ENCODE measurements at places on chromosomes 5 and 9.

DNA sequence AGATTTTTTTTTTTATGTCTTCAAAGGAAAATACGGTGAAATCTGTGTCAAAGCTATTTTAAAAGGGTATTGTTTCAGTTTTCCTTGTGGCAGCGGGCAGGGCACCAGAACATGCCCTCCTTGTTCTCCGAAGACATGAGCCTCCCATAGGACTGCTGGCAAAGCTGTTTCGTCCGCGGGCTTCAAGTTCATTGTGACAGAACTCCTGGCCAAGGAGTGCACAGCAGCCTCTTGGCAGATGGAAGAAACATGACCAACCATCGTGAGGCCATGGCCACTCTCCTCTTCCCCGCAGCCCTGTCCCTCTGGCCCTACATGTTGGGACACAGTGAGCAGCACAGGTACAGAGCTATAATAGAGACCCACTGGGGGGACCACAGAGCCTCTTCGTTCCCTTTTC, 99.5 kb downstream of the AOPEP start:
- no peaks in the 10 kb centered on the region for H3K27me3 ChIP-seq
- H3K36me3 ChIP-seq: no peaks in the 10 kb centered on the region
- no peak overlapping the region for H3K27ac ChIP-seq
- H3K4me3 ChIP-seq: no peak overlapping the region
- no peaks in the 10 kb centered on the region for H3K4me1 ChIP-seq

- no peaks in the 10 kb centered on the region for H3K36me3 ChIP-seq
- H3K27me3 ChIP-seq: no peaks in the 10 kb centered on the region
- no peak overlapping the region for H3K4me3 ChIP-seq
Observed at GRCh38 chr9:132672413-132672690, 2.1 kb downstream of the GTF3C4 start.

- peaks cover 55% of the 10 kb centered on the region for H3K36me3 ChIP-seq
- peaks cover 32% of the 10 kb centered on the region for H3K4me1 ChIP-seq
- H3K27ac ChIP-seq: no peak overlapping the region
- H3K4me3 ChIP-seq: no peak overlapping the region
- no peaks in the 10 kb centered on the region for H3K27me3 ChIP-seq
Observed at GRCh38 chr5:178227138-178227659, 5.4 kb downstream of the PHYKPL start.

GRCh38 chr9:86599561-86599960, 245.4 kb upstream of the TUT7 start:
- H3K4me1 ChIP-seq: no peaks in the 10 kb centered on the region
- H3K27ac ChIP-seq: no peak overlapping the region
- no peaks in the 10 kb centered on the region for H3K36me3 ChIP-seq
- H3K4me3 ChIP-seq: no peak overlapping the region
- H3K27me3 ChIP-seq: no peaks in the 10 kb centered on the region

GRCh38 chr9:134662143-134662876, 20.7 kb downstream of the COL5A1 start:
- no peaks in the 10 kb centered on the region for H3K4me1 ChIP-seq
- H3K4me3 ChIP-seq: no peak overlapping the region
- no peaks in the 10 kb centered on the region for H3K36me3 ChIP-seq
- no peak overlapping the region for H3K27ac ChIP-seq

DNA sequence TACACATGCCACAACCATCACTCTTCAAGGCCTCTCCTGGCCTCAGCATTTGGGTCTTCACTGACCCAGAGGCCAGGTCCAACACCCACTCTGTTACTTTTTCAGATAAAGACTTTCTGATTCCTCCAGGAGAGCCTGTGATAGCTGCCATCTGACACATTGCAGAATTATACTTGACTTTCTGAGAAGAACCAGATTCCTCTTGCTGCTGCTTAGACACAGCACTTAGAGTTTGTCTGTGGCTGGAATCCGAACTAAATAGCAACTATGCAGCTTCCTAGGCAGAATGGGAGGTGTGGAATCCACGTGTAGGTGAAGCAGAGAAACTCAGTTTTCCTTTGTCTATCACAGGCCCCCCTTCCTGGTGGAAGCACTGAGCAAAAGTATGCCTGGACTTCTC, 344.7 kb upstream of the SLC30A5 start:
- DNase-seq: no peak
- no peak overlapping the region for H3K27ac ChIP-seq
- H3K36me3 ChIP-seq: no peaks in the 10 kb centered on the region
- no peak overlapping the region for H3K4me3 ChIP-seq
- H3K4me1 ChIP-seq: no peaks in the 10 kb centered on the region

- H3K4me3 ChIP-seq: no peak overlapping the region
- DNase-seq: no peak
- no peaks in the 10 kb centered on the region for H3K36me3 ChIP-seq
- peaks cover 15% of the 10 kb centered on the region for H3K4me1 ChIP-seq
Observed at GRCh38 chr5:5497152-5497788, 74.8 kb downstream of the ICE1 start.

- no peaks in the 10 kb centered on the region for H3K27me3 ChIP-seq
- no peak overlapping the region for H3K27ac ChIP-seq
- H3K4me3 ChIP-seq: no peak overlapping the region
- no peaks in the 10 kb centered on the region for H3K36me3 ChIP-seq
Observed at GRCh38 chr5:159451197-159452052, 121.1 kb upstream of the IL12B start.

DNA sequence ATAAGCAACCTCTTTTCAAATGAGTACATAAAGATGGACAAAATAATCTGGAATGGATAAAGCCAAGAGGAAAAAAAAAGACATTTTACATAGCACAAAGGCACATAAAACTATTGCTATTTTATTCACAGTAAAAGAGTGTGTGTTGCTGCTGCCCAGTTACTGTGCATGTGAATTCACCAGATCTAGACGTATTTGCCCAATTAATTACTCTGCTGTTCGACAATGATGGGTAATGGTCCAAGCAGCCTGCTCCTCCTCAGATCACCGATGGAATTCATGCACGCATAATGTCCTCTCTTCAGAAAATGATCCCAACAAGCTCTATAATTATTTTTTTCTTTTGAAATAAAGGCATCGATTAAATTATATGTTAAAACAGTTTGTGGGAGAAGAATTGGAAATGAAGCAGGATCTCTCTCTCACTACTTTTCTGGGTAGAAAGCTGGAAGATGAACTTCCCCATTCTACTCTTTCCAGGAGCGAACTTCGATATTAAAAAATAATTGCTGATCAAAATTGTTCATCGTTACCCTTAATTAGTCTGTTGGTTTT, 357.4 kb upstream of the CCNH start:
- no peaks in the 10 kb centered on the region for H3K4me1 ChIP-seq
- no peaks in the 10 kb centered on the region for H3K36me3 ChIP-seq
- H3K4me3 ChIP-seq: no peak overlapping the region
- DNase-seq: no peak

DNA sequence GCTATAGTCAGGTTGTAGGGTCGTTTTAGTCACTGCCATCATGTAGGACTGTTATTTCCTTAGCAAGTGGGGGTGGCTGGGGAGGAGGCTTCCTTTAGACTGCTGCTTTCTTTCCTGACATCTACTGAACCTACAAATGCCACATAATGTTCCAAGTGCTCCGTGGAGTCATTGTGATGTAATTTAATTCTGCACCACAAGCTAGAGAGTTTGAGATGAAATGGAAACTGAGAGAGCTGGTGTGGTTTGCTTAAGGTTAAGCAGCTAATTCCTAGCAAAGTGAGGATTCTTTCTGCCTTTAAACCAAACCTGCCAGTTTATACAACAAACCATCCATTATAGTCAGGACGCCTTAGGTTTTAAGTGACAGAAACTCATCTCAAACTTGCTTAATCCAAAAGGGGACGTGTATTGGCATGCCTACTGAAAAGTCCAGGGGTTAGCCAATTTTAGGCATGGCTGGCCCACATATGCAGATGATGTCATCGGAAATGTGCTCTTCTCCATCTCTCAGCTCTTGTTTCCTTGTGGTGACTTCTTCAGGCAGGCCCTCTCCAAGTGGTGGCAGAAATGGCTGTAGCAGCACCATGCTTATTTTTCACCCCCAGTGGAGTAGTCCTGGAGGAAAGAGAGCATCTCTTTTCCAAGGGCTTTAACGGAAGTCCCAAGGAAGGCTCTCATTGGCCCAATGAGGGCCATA, 30.5 kb downstream of the ZNF618 start:
- H3K27me3 ChIP-seq: no peaks in the 10 kb centered on the region
- no peaks in the 10 kb centered on the region for H3K36me3 ChIP-seq
- no peak for DNase-seq
- H3K27ac ChIP-seq: no peak overlapping the region
- H3K4me1 ChIP-seq: no peaks in the 10 kb centered on the region

- H3K4me1 ChIP-seq: no peaks in the 10 kb centered on the region
- H3K4me3 ChIP-seq: no peak overlapping the region
- H3K27me3 ChIP-seq: no peaks in the 10 kb centered on the region
- H3K27ac ChIP-seq: no peak overlapping the region
Observed at GRCh38 chr9:69147041-69147834, 26.8 kb upstream of the TJP2 start.

DNA sequence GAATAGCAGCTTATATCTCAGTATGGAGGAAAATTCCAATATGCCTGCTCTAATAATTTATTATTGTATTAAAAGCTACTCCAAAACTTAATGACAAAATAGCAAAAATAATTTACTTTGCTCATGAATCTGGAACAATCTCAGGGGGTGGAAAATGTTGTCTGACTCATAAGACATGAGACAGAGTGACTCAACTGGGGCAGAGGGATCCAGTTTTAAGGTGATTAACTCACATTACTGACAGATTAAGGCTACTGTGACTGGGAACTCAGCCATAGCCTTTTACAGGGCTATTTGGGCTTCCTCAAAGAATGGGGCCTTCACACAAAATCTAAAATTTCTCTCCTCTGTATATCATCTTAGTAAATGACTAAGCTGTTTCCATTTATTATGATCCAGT, 1172.9 kb downstream of the CDH12 start:
- DNase-seq: no peak
- H3K27me3 ChIP-seq: no peaks in the 10 kb centered on the region
- no peaks in the 10 kb centered on the region for H3K36me3 ChIP-seq
- no peak overlapping the region for H3K27ac ChIP-seq

- no peak overlapping the region for H3K27ac ChIP-seq
- no peaks in the 10 kb centered on the region for H3K27me3 ChIP-seq
- no peak overlapping the region for H3K4me3 ChIP-seq
- no peaks in the 10 kb centered on the region for H3K4me1 ChIP-seq
- DNase-seq: no peak
- no peaks in the 10 kb centered on the region for H3K36me3 ChIP-seq
Observed at GRCh38 chr9:90838581-90839154, 37.0 kb downstream of the SYK start.

DNA sequence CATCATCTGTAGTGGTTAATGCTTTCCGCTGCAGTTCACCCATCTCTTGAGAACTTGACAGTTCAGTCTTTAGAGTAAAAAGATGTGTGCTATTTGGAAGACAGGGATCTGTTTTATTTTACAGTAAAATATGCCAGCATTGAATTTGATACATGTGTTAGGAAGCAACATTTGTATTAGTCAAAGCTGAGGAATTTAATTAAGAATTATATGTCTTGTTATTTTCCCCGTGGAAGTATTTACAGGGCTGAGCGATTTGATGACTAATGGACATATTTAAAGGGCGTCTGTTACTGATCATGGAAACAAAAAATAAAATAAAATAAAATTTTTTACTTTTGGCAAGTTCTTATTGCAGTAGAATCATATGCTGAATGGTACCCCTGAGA, 101.3 kb downstream of the PAM start:
- H3K36me3 ChIP-seq: no peaks in the 10 kb centered on the region
- no peak for DNase-seq
- peaks cover 13% of the 10 kb centered on the region for H3K4me1 ChIP-seq
- no peaks in the 10 kb centered on the region for H3K27me3 ChIP-seq
- no peak overlapping the region for H3K27ac ChIP-seq

DNA sequence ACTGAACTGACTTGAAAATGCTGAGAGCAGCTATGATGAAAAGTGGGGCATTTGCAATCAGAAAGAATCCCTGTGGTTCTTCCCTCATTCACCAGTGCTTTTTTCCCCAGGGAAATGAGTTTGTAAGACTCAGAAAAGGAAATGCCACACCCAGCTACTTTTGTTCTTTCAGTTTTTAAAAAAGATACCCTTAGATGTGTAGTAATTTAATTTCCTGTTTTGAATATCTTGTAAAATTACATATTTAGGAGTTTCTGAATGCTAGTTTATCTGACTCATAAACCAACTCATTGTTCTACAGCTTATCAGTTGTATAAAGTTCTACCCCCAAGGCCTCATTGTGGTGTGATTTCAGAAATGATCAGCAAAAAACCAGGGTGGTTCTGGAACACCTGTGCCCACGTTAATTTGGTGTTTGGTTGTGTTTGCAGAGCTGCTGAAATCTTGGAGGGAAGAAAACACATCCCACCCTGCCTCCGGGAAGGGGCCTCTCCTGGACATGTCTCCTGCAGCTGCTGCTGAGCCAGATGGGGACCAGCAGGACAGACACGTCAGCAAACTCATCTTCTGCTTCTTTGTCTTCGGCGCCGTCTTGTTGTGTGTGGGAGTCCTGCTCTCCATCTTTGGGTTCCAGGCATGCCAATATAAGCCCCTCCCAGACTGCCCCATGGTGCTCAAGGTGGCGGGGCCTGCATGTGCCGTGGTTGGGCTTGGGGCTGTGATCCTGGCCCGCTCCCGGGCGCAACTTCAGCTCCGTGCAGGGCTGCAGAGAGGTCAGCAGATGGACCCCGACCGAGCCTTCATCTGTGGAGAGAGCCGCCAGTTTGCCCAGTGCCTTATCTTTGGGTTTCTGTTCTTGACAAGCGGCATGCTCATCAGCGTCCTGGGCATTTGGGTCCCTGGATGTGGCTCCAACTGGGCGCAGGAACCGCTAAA, 2.8 kb downstream of the TMEM171 start:
- H3K4me3 ChIP-seq: no peak overlapping the region
- no peaks in the 10 kb centered on the region for H3K36me3 ChIP-seq
- H3K4me1 ChIP-seq: peaks cover 11% of the 10 kb centered on the region
- H3K27ac ChIP-seq: no peak overlapping the region
- peaks cover 7% of the 10 kb centered on the region for H3K27me3 ChIP-seq
- no peak for DNase-seq

DNA sequence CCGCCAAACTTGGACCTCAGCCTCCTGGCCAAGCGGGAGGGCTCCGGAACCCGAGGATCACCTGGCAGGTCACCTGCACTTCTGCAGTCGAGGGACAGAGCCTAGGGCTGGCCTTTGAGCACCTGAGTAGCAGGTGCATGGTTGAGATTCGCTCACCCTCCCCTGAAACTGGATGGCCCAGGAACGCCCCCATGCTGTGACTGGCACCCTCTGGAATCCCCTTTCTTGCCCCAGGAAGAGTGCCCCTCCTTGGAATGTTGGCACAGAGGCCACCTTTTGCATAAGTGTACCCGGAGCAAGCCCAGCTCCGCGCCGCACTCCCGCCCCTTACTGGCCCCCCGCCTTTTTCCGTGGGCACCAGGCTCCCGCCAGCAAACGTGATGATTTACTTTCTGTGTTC, 112.5 kb upstream of the IER5L start:
- no peak for DNase-seq
- H3K4me3 ChIP-seq: no peak overlapping the region
- no peaks in the 10 kb centered on the region for H3K27me3 ChIP-seq
- H3K27ac ChIP-seq: no peak overlapping the region

DNA sequence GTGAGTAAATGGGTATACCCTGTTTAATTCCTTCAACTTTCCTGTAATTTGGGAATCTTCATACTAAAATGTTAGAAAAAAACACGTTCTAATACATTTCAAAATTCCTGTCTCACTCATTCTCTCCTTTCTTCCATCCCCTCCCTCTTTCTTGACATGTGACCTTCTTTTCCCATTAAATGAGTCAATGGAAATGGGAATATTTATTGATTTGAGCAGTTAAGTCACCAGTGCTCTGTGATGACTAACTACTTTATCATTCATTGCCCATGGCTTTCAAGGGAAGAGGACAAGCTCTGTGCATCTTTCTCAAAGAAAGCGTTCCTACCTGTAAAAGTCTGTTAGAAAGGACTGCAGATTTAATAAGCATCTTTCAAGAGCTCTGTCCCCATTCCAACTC, 144.4 kb upstream of the MAP3K1 start:
- no peaks in the 10 kb centered on the region for H3K36me3 ChIP-seq
- H3K4me3 ChIP-seq: no peak overlapping the region
- H3K4me1 ChIP-seq: peaks cover 34% of the 10 kb centered on the region
